ENCODE measurements at places on chromosomes 3 and 15.
A peak's percentile ranks its signal among the peaks of the same experiment; 100 is the strongest.

GRCh38 chr3:165193366-165194254, 2.6 kb downstream of the SLITRK3 start:
- no peak for DNase-seq

GRCh38 chr3:150757768-150758167, 5.2 kb downstream of the SIAH2 start:
- no peak for DNase-seq

- no peak for DNase-seq
Observed at GRCh38 chr3:137083332-137083731, 125.5 kb downstream of the IL20RB start.

- no peak for DNase-seq
Observed at GRCh38 chr15:96360581-96361308, 30.2 kb downstream of the NR2F2 start.

DNA sequence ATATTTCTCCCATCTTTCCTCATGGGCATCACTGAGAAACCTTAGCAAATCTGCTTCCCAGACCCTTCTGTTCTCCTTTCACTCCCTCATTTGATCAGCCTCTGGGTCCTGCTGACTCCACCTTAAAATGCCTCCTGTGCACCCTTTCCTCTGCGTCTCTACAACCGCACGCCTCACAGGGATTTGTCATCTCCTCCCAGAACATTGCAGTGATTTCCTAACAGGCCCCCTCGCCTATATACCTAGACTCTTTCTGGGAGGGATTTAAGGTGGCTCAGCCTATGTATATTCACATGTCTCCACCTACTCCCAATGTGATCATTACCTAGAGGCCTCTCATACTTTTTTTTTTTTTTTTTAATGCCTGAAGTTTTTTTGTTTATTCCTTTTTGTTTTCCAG, 69.2 kb downstream of the LIPC start:
- DNase-seq = no peak

DNA sequence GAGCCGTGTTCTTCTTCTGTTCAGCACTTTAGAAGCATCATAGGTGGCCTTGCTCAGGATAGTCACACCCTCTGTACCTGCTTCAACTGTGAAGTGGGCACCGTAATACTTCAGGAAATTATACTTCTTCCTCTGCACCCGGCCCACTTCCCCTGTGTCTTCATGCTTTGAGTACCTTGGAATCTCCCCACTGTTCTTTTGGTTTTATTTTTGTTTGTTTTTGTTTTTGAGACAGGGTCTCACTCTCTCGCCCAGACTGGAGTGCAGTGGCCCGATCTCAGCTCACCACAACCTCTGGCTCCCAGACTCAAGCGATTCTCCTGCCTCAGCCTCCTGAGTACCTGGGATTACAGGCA, 1.7 kb downstream of the P2RY14 start:
- peak; percentile 8 for DNase-seq

Measured in Kasumi-1 (cell line).